ENCODE measurements at places on chromosomes 6 and 20.

GRCh38 chr20:38343311-38344106, 2.8 kb upstream of the LBP start:
- H3K4me3 ChIP-seq = no peak overlapping the region
- no peaks in the 10 kb centered on the region for H3K36me3 ChIP-seq
- H3K27ac ChIP-seq = no peak overlapping the region
- no peaks in the 10 kb centered on the region for H3K4me1 ChIP-seq
- no peaks in the 10 kb centered on the region for H3K27me3 ChIP-seq

DNA sequence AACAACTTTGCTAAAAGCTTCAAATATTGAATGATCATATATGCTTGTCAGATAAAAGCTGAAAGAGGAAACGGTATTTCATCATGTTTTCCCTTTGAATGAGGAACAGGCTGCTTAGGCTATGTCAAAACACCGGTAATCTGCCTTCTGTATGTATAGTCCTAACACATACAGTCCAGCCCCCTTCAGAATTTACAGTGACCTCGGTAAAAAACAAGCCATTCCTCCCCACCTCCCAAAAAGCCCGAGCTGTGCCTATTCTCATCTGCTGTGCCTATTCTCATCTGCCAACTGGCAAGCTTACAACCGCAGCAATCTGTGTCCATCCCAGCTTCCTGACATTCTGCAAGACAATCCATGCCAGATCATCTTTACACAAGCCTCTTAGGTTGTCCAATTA, 26.8 kb upstream of the UBE2J1 start:
- DNase-seq = no peak
- no peaks in the 10 kb centered on the region for H3K4me1 ChIP-seq
- no peak overlapping the region for H3K27ac ChIP-seq
- H3K36me3 ChIP-seq = no peaks in the 10 kb centered on the region

- DNase-seq = no peak
- H3K36me3 ChIP-seq = no peaks in the 10 kb centered on the region
- H3K27ac ChIP-seq = no peak overlapping the region
- H3K4me3 ChIP-seq = no peak overlapping the region
- no peaks in the 10 kb centered on the region for H3K4me1 ChIP-seq
- H3K27me3 ChIP-seq = peaks cover 66% of the 10 kb centered on the region
These were observed 2.1 kb upstream of the VSX1 start for GRCh38 chr20:25083773-25084625.

DNA sequence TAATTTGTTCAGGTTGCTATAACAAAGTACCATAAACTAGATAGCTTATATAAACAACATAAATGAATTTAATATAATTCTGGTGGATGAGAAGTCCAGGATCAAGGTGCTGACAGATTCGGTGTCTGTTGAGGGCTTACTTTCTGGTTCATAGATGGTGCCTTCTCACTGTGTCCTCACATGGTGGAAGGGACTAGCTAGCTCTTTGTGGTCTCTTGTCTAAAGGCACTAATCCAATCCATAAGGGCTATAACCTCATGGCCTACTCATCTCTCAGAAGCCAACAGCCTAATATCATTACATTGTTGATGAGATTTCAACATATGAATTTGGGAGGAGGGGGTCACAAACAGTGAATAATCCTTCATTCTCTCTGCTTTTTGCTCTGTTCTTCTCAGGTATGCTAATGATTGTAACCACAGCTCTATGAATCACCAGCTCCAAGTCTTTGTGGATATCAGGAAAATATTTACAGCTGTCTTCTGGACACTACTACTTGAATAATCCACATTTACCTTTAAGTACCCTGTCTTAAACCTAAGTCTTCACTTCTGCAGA, 122.3 kb downstream of the NKAIN2 start:
- no peaks in the 10 kb centered on the region for H3K27me3 ChIP-seq
- DNase-seq = no peak
- H3K27ac ChIP-seq = no peak overlapping the region
- H3K4me3 ChIP-seq = no peak overlapping the region
- no peaks in the 10 kb centered on the region for H3K36me3 ChIP-seq

DNA sequence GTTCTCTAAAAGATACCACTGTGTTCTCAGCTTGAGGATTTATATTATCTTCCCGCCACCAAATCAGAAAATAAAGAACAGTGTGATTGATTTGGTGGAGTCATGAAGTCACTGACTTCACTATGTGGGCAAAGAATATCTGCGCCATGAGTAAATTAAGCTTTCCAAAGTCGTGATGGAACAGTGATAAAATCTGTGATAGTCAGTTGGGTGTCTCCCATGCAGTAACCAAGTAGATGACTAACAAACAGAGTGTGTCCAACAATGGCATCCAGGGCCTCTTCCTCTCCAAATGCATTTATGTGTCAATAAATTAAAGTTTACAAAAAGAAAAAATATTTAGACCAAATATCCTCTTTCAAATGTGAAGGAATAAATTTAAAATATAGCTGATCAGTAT, 87.0 kb upstream of the DST start:
- no peaks in the 10 kb centered on the region for H3K36me3 ChIP-seq
- H3K27ac ChIP-seq = peak overlapping the region; percentile 77
- H3K4me3 ChIP-seq = no peak overlapping the region
- peaks cover 44% of the 10 kb centered on the region for H3K4me1 ChIP-seq

DNA sequence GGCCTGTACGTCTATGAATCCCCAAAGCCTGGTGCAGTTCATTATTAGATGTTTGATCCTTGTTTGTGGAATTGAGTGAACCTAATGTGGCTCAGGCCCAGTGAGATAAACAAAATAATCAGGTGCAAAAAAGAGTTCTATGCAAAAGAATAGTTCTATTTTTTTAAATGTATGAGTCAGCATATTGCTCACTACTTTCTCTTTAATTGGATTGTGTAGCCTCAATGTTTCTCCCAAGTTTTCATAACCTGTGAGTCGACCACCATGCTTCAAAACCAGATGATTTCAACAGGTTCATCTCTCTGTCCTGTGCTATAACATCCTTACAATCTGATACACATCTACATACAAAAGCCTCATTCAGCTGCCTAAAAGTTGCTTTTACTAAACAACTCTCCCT, 116.5 kb upstream of the HDAC2 start:
- no peaks in the 10 kb centered on the region for H3K36me3 ChIP-seq
- H3K4me1 ChIP-seq = no peaks in the 10 kb centered on the region

GRCh38 chr6:45712786-45713185, 302.9 kb downstream of the CLIC5 start:
- no peaks in the 10 kb centered on the region for H3K4me1 ChIP-seq
- DNase-seq = no peak
- no peaks in the 10 kb centered on the region for H3K36me3 ChIP-seq
- H3K27me3 ChIP-seq = peaks cover 9% of the 10 kb centered on the region
- no peak overlapping the region for H3K27ac ChIP-seq

GRCh38 chr6:116351101-116351500, 19.6 kb upstream of the DSE start:
- no peaks in the 10 kb centered on the region for H3K4me1 ChIP-seq
- no peaks in the 10 kb centered on the region for H3K36me3 ChIP-seq
- H3K27me3 ChIP-seq = no peaks in the 10 kb centered on the region
- H3K27ac ChIP-seq = no peak overlapping the region
- no peak overlapping the region for H3K4me3 ChIP-seq

DNA sequence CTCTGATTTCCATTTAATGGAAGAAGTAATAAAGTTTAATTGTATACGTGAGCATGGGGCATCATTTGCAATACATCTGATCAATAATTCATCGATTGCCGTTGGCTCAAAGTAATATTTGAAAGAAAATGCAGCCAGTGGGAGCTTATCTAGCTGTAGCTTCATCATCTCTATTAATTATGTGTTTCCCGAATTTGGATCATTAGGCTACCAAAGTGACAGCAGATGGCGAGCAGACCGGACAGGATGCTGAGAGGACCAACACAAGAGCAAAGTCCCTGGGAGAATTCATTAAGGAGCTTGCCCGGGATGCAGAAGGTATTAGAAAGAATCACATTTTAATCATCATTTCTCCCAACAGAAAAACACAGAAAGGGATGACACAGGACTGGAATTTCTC, 327.1 kb downstream of the ARHGAP18 start:
- H3K27ac ChIP-seq = no peak overlapping the region
- no peak overlapping the region for H3K4me3 ChIP-seq
- H3K27me3 ChIP-seq = peaks cover 5% of the 10 kb centered on the region
- H3K36me3 ChIP-seq = no peaks in the 10 kb centered on the region

- peak overlapping the region; percentile 45 for H3K27ac ChIP-seq
- H3K4me1 ChIP-seq = peaks cover 12% of the 10 kb centered on the region
- H3K4me3 ChIP-seq = no peak overlapping the region
- H3K36me3 ChIP-seq = peaks cover 4% of the 10 kb centered on the region
These were observed 15.3 kb downstream of the ECHDC1 start for GRCh38 chr6:127328043-127328609.

- no peak overlapping the region for H3K4me3 ChIP-seq
- H3K27ac ChIP-seq = no peak overlapping the region
- no peaks in the 10 kb centered on the region for H3K27me3 ChIP-seq
These were observed 41.5 kb upstream of the FAM83B start for GRCh38 chr6:54805077-54805476.

DNA sequence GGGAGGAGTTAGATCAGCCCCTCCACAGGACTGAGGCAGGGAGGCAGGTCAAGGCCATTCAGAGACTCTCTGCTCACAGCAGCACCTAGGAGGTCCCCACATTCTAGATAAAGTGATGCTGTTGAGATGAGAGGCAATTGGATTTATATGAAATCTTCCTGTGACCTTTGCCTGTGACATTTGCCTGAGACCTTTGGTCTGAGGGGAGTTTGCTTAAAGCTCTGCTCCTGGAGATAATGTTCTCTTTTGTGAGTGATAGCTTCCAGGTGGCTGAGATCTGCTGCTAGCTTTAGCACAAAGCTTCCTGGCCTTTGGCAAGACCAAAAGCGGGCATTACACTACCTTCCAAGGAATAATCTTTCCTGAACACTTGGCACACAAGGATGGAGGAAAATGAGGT, 43.3 kb downstream of the TMEM244 start:
- no peak overlapping the region for H3K4me3 ChIP-seq
- H3K4me1 ChIP-seq = no peaks in the 10 kb centered on the region

DNA sequence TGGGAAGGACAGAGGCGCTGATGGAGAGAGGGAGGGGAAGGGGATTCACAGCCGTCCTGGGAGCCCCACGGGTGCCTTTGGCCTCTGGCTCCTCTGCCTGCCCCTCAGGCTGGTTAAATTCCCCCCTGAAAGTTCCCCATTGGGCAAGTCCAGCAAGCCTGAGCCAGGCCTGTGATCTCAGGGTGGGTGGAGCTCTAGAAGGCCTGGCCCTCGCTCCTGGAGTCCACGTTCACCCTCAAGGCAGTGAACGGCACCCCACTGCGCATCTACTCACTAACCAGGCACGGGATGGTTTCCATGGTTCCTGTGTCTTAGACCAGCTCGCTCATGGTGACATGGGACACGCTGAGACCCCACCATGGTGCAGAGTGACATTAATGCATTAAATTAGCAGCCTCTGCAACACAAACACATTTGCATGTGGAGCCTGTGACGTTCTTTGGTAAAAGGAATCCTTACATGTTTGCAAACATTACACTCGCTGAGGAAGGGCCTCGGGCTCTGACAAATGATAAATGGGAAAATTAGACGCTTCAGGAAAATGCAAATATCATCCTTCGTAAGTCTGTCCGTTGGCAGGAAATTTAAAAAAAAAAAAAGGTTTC, 452.7 kb downstream of the PREX1 start:
- H3K4me1 ChIP-seq = peaks cover 11% of the 10 kb centered on the region
- H3K36me3 ChIP-seq = no peaks in the 10 kb centered on the region
- no peak for DNase-seq
- no peak overlapping the region for H3K4me3 ChIP-seq
- peak overlapping the region; percentile 41 for H3K27ac ChIP-seq
- peaks cover 2% of the 10 kb centered on the region for H3K27me3 ChIP-seq

GRCh38 chr20:4490606-4491280, 231.0 kb upstream of the PRND start:
- DNase-seq = no peak
- peaks cover 4% of the 10 kb centered on the region for H3K27me3 ChIP-seq
- H3K4me1 ChIP-seq = no peaks in the 10 kb centered on the region

GRCh38 chr6:136520517-136520916, 29.7 kb downstream of the MAP7 start:
- no peak for DNase-seq
- no peaks in the 10 kb centered on the region for H3K36me3 ChIP-seq
- no peak overlapping the region for H3K4me3 ChIP-seq
- H3K4me1 ChIP-seq = no peaks in the 10 kb centered on the region
- peaks cover 14% of the 10 kb centered on the region for H3K27me3 ChIP-seq
- no peak overlapping the region for H3K27ac ChIP-seq

GRCh38 chr20:11651647-11652046, 266.0 kb upstream of the BTBD3 start:
- no peak overlapping the region for H3K4me3 ChIP-seq
- no peak overlapping the region for H3K27ac ChIP-seq
- no peaks in the 10 kb centered on the region for H3K27me3 ChIP-seq
- no peaks in the 10 kb centered on the region for H3K36me3 ChIP-seq
- DNase-seq = no peak

- no peak overlapping the region for H3K4me3 ChIP-seq
- peak; percentile 8 for DNase-seq
These were observed 70.9 kb upstream of the PLEKHG1 start for GRCh38 chr6:150528648-150529285.

DNA sequence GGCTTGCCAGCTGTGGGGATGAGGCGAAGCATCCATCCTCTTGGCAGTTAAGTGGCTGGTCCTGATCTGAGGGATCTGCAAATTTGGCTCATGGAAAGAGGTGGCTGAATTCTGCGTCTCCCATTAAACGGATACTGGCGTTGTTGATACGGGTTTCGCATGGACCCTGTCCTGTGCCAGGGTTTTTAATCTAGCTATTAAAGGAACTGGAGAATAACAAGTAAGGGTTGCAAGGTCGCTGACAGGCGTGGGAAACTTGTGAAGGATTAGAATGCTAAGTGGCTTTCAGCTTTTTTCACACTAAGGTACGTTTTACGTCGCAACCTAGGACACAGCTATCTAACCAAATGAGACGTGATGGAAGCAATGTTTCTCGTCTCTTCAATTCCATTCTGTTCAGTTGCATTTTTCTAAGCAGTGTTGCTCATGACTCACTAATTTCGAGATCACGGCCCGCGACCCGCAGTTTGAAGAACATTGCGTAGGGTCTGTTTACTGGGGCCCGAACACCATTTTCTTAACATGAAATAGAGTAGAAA, 852 bp downstream of the GMNN start:
- H3K36me3 ChIP-seq = no peaks in the 10 kb centered on the region
- H3K27me3 ChIP-seq = no peaks in the 10 kb centered on the region
- H3K4me3 ChIP-seq = peak overlapping the region; percentile 41
- no peak for DNase-seq
- peak overlapping the region; percentile 54 for H3K27ac ChIP-seq

DNA sequence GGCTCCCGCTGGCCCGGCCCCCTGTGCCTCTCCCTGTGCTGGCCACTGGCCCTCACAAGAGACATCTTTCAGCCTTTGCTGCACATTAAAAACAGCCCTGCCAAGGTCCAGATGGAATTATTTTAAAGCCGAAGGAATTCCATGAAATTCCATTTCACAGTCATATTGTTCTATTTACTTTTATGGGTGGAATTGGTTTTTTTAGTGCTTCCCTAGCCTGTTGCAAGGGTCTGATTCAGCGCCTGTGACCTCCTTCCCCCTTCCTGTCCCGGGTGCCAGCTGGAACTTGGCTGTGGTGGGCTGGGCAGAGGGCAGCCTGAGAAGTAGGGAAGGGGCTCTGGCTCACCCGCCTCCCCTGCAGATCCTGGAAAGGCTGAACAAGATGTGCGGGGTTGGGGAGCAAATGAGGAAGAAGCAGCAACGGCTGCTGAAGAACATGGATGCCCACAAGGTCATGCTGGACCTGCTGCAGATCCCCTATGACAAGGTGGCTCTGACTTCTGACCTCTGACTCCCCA, 34.3 kb downstream of the UQCC2 start:
- peaks cover 25% of the 10 kb centered on the region for H3K4me1 ChIP-seq
- no peaks in the 10 kb centered on the region for H3K27me3 ChIP-seq
- H3K27ac ChIP-seq = peak overlapping the region; percentile 38
- no peak for DNase-seq
- H3K4me3 ChIP-seq = no peak overlapping the region
- peaks cover 8% of the 10 kb centered on the region for H3K36me3 ChIP-seq

GRCh38 chr20:51196991-51197651, 174.2 kb upstream of the KCNG1 start:
- no peak overlapping the region for H3K4me3 ChIP-seq
- no peak overlapping the region for H3K27ac ChIP-seq
- H3K36me3 ChIP-seq = no peaks in the 10 kb centered on the region
- peaks cover 7% of the 10 kb centered on the region for H3K27me3 ChIP-seq
